Fibroblast of skin of right quadriceps (primary cell): ENCODE measurements at places on chromosomes 2 and 18.

DNA sequence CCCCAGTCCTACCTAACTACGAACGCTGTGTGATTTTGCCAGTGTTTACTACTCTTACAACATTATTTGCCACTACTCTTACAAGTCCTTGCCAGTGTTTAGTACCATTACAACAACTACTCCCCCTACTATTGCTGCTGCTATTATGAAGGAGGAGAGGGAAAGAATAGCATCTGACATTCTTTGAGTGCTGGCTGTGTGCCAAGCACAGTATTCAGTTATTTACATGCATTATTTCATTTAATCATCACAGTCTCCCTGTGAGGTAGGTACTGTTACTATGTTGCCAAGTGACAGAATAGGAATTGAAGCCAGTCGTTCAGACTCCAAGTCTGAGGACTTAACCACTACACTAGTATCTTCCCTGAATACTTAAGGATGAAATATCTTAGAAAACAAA is 185.9 kb upstream of the FOSL2 start:
- DNase-seq, result peak; percentile 72

- peak; percentile 90 for DNase-seq
These were observed 76.5 kb upstream of the APCDD1 start for GRCh38 chr18:10377956-10378355.

DNA sequence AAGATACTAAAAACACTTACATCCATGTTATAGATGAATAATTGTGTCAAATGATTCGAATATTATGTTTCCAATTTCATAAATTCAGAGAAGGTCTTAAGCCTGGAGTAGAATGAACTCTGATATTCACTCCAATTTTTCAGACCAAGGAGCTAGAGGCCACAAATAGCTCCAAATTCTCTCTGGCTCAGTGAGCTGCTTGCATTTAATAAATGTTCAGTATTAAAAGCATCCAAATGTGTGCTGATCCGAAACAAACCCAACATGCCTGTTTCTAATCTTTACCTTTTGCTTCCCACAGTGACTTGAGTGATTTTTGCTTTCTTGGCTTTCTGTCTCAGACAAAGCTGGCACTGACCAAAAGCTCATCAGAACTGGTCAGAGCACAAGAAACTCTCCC is 291.4 kb downstream of the CCDC85A start:
- DNase-seq, result no peak

GRCh38 chr2:33022989-33023727 is 76.4 kb downstream of the LTBP1 start:
- peak; percentile 92 for DNase-seq

DNA sequence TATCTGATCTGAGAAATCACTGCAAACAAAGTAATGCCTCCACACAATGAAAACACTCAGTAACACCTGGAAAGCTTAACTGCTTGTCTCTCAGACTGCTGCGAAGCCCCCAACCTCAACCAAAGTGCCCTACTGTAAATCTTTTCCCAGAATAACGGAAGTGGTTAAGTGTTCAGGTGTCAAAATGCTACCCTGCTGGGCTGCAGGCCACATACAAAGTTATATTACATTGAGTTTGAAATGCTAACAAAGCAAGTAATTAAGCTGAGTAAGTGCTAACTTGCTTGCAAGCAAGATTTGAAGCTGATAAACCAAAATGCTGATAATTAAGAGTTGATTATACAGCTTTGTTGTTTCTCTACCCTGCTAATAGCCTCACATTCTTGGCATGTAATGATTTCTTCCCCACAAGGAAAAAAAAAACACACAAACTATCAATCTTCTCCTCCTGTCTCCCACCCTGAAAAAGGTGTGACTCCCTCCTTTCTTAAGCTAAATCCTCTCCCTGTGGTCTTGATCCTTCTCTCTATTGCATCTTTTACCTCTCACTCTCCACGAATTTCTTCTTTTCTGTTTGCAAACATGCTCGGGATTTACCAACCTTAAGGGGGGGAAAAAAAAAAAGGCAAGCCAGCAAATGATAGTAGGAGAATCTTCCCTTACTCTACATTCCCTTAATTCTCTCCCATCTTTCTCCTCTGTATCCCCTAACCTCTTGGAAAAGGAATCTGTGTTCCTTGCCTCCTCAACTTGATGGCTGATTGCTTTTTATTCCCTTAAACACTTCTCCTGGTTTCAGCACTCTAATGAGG is 266.8 kb upstream of the SIX3 start:
- DNase-seq, result no peak

- DNase-seq, result no peak
These were observed 165.0 kb downstream of the CDH19 start for GRCh38 chr18:66438711-66439536.

GRCh38 chr2:26968001-26968400 is 2.4 kb upstream of the MAPRE3 start:
- DNase-seq, result no peak

GRCh38 chr2:128290356-128290755 is 28.3 kb downstream of the HS6ST1 start:
- DNase-seq, result peak; percentile 41
